ENCODE measurements at places on chromosomes 16 and 17.

DNA sequence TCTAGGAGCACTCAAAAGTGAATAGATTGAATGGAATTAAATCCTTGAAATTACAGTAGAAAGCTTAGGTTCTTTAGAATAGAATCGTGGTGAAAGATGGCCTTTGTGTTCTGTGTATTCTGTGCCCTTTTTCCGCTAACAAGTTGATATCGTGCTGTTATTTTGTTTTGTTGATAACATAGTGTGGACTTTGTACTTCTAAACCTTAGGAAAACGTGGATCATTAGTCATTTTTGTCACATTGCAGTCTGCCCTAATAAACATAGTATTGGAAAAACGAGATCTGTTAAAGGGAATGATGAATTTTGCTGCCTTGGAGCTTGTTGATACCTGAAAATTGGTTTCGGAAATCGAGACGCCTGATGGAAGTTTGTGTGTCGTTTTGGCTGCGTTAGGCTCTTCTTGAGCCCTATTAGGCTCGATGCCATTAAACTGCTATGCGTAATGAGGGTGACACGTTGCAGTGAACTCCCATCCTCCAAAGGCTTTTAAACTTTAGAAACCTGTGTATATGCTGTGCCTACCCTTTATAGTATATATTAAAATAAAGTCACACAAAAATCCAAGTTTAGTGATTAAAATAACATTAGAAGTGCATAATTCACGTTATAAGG lies 145.7 kb downstream of the PRKCA start:
- DNase-seq = no peak

- no peak for DNase-seq
These were observed 83.8 kb downstream of the NETO2 start for GRCh38 chr16:47059991-47060390.

- no peak for DNase-seq
These were observed 537 bp downstream of the GOSR1 start for GRCh38 chr17:30477774-30478115.

DNA sequence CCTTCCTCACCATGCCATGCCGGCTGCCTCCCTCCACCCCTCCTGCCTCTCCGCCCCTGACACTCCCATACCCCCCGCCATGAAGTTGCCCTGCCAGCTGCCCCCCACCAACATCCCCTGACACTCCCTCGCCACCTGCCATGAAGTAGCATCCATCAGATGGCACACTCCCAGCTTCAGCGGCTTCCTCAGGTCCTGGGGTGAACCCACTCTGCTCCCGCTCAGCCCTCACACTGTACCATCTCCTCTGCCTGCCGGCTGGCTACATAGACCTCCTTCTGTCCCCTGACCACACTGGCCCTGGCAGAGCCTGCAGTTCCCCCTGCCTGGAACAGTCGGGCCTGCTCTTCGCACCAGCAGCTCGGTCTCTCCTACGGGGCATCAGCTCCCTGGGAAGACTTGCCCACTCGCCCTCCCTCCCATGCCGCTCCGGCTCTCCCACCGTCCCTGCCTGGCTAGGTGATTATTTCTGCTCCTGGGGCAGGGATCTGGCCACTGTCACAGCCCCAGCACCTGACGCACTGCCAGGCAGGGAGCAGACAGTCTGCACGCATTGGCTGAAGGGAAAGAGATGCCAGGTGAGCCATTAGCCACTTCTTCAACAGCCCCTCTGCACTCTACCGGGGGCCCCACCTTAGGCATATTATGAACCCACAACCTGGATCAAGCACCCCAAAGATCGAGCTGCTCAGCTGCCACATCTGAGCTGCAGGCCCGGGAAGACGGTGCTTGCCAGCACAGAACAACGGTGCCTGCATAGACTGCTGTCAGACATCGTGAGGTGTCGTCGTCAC lies 9.0 kb downstream of the CANT1 start:
- DNase-seq = no peak

- DNase-seq = no peak
These were observed 5.7 kb upstream of the SPNS2 start for GRCh38 chr17:4492721-4493561.
